Activated CD4-positive, alpha-beta T cell treated with anti-CD3 and anti-CD28 coated beads, Interleukin-2, Interleukin-6, amounts not matched to agents 100 ng/mL and 50 ng/mL, durations not matched to agents 16 hours and 8 hours (primary cell): ENCODE measurements at places on chromosomes 7 and 10.

DNA sequence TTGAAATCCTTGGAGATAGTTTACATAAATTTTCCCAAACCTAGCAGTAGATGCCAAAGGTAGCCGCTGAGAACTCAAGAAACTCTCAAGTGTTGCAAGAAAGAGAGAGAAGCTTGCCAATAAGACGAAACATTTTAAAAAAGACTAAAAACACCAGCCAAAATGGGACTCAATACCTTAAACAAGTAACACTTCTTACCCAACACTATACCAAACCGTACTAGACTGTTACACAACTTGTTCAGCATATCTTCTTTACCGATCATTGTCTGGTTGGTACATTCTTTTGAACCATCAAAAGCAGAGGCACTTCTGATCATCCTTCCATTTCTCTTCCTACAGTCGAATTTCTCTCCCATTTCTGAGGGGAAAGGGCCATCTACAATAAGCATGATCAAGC lies 4.8 kb upstream of the PTPN12 start:
- DNase-seq, result no peak

GRCh38 chr10:84095811-84096497 lies 43.4 kb upstream of the GHITM start:
- DNase-seq, result no peak

- DNase-seq, result no peak
Measured at GRCh38 chr7:93906267-93906666, at the start of gene GNGT1. GNGT1 (plus strand) TSS chr7:93906567; CDS start chr7:93906747, 180 bp downstream.

GRCh38 chr7:138295049-138295637 lies 164.9 kb upstream of the TRIM24 start:
- DNase-seq, result no peak

GRCh38 chr10:86224354-86225102 lies 142.1 kb downstream of the GRID1 start:
- DNase-seq, result no peak

GRCh38 chr7:132469264-132469663 lies 107.0 kb downstream of the PLXNA4 start:
- no peak for DNase-seq

DNA sequence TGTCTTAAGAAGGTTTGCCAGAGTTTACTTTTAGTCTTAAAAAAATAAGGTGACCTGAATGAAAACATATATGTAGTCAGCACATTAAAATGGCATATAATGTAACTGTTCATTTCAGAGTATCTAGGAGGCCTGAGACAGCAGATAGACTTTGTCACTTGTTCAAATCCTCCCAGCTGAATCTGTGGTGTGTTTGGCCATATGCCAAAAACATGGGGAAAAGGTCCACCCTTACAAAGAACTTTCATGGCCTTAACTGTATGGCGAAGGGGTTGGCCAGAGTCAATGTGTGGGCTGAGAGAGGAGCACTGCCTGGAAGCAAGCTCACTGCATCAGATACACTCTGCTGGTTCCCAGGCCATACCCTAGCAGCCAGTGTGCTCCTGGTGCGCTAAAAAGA lies 113.7 kb downstream of the ALOX5 start:
- no peak for DNase-seq

DNA sequence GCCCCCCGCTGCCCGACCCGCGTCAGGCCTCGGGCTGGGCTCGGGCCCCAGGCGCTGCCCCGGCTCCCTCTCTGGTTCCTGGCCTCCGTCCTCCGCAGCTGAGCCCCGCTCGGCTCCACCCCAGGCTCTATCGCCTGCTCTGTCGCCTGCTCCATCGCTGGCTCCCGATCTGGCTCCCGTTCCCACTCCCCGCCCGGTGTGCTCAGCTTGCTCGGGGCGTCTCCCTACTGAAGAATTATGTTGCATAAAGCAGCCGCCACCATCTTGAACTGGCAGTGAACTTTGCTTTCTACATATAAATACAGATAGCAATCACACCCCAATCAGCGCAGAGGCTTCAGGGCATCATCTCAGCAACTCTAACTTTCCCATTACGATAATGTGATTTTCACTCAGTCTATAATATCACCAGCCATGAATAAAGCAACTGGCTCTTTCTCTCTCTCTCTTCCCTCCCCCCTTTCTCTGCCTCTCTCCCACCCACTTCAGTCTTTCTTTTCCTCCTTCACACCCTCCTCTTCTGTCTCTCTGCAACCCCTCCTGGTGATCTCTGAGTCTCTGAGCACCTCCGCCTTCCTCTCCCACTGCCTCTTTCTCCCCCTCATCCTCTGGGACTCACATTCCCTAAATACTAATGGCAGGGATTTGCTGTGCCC lies 43.3 kb upstream of the BTRC start:
- DNase-seq, result no peak

- DNase-seq, result no peak
Measured at GRCh38 chr7:28919510-28919909, 38.6 kb downstream of the TRIL start.

- DNase-seq, result no peak
Measured at GRCh38 chr10:11331046-11331577, 280.3 kb downstream of the USP6NL start.
